ENCODE measurements at places on chromosomes 5 and 9.
A peak's percentile ranks its signal among the peaks of the same experiment; 100 is the strongest.

GRCh38 chr5:55356896-55357295, 49.1 kb downstream of the MTREX start:
- peaks cover 57% of the 10 kb centered on the region for H3K36me3 ChIP-seq
- DNase-seq: no peak
- no peak overlapping the region for H3K4me3 ChIP-seq
- H3K4me1 ChIP-seq: no peaks in the 10 kb centered on the region

DNA sequence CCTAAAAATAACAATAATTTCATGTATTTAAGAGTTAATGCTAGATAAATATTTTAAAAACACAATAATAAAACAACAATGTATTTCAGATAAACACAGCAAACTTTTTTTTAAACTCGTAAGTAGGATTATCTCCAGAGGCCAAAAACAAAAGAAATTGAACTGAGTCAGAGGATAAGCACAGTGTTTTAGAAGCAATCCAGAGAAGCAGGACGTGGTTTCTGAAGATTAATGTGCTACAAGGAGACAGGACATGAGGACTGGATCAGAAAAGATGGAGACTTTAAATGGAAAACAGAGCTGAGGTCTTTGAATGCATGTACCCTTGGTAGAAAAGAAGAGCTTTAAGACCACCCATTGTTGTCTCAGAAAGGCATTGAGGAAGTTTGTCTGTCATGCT, 491.2 kb upstream of the TLE4 start:
- H3K36me3 ChIP-seq: no peaks in the 10 kb centered on the region
- no peaks in the 10 kb centered on the region for H3K27me3 ChIP-seq
- H3K4me3 ChIP-seq: no peak overlapping the region
- no peaks in the 10 kb centered on the region for H3K4me1 ChIP-seq
- H3K27ac ChIP-seq: no peak overlapping the region

- peaks cover 2% of the 10 kb centered on the region for H3K27me3 ChIP-seq
- DNase-seq: no peak
- no peaks in the 10 kb centered on the region for H3K4me1 ChIP-seq
- no peak overlapping the region for H3K4me3 ChIP-seq
Observed at GRCh38 chr5:34604119-34604675, 51.9 kb upstream of the RAI14 start.

DNA sequence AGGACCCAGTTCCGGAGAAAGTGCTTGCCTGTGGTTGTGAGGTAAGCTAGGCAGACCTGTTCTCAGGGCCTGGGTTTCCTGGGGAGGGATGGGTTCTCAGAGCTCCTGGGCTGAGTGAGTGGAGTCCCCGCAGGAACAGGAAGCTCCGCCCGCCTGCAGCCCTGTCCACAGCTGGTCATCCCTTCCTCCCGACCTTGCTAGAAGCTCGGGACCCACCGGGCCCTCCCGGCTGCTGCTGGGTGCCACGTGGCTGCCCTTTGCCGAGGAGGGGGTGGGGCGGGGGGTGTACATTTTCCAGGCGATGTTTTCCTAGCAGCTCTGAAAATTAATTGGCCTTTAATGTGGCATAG, 198.1 kb downstream of the C9orf50 start:
- H3K36me3 ChIP-seq: no peaks in the 10 kb centered on the region
- no peak overlapping the region for H3K4me3 ChIP-seq
- H3K27me3 ChIP-seq: no peaks in the 10 kb centered on the region
- peak; percentile 54 for DNase-seq
- peaks cover 27% of the 10 kb centered on the region for H3K4me1 ChIP-seq

GRCh38 chr9:16289639-16290038, 580.8 kb downstream of the BNC2 start:
- no peaks in the 10 kb centered on the region for H3K27me3 ChIP-seq
- no peak for DNase-seq
- no peaks in the 10 kb centered on the region for H3K4me1 ChIP-seq
- no peak overlapping the region for H3K27ac ChIP-seq
- no peaks in the 10 kb centered on the region for H3K36me3 ChIP-seq

- no peak overlapping the region for H3K4me3 ChIP-seq
- H3K27ac ChIP-seq: peak overlapping the region; percentile 52
- no peaks in the 10 kb centered on the region for H3K27me3 ChIP-seq
- peaks cover 48% of the 10 kb centered on the region for H3K36me3 ChIP-seq
Observed at GRCh38 chr9:36665921-36666431, 93.3 kb downstream of the MELK start.

- no peak for DNase-seq
- H3K36me3 ChIP-seq: no peaks in the 10 kb centered on the region
- no peaks in the 10 kb centered on the region for H3K27me3 ChIP-seq
- H3K4me1 ChIP-seq: no peaks in the 10 kb centered on the region
- H3K27ac ChIP-seq: no peak overlapping the region
Observed at GRCh38 chr5:91898898-91899297, 515.8 kb upstream of the ARRDC3 start.

GRCh38 chr9:69093471-69094103, 58.0 kb downstream of the FXN start:
- H3K27ac ChIP-seq: no peak overlapping the region
- H3K27me3 ChIP-seq: no peaks in the 10 kb centered on the region
- no peak for DNase-seq
- H3K36me3 ChIP-seq: no peaks in the 10 kb centered on the region

DNA sequence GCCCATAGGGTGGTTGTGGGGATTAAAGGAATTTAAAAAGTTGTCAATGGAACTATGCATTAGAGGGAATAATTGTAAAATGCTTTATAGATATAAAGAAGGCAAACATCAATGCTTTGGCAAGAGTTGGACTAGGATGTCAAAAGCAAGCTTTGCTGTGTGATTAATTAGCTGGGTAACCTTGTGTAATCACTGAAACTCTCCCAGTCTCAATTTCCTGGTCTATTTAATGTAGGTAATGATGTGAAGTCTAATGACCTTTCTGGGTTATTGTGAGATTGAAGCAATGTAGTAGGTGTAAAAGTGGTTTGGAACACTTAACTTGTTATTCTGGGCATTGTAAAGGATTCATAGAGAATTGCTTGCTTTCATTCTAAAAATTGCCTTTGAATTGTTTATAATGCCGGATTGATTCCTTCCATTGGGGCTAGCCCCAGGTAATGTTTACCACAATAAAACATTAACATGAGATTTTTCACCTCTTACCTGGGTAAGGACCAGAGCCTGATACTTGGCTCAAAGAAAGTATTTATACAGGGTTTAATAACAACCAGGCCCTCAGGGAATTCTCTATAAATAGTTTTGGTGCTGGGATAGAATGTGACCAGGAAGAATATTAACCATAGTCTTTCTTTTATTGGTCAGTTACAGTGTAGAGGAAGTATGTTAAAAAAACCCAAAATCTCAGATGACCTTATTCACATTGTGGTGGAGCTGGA, 30.0 kb upstream of the CLINT1 start:
- peaks cover 17% of the 10 kb centered on the region for H3K4me1 ChIP-seq
- H3K36me3 ChIP-seq: no peaks in the 10 kb centered on the region
- H3K4me3 ChIP-seq: no peak overlapping the region

- H3K27ac ChIP-seq: peak overlapping the region; percentile 35
- no peak for DNase-seq
- H3K27me3 ChIP-seq: no peaks in the 10 kb centered on the region
- no peak overlapping the region for H3K4me3 ChIP-seq
Observed at GRCh38 chr5:65021527-65022226, 252.9 kb downstream of the CWC27 start.

DNA sequence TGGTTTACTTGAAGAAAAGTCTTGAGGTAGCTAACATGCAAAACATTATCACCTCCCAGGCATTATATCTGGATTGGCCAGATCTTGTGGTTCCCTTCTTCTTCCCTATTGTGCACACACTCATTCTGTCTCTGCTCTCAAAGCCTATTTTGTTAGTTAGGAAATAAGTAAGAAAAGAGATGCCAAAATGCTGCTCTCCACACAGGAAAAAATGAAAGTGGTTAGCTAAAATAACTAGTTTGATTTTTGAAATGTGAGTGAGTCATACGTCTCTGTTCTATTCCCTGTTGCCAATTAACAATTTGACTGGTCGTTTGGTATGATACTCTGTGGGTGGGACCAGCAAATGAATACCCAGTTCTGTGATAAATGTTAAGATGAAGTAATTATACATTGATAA, 28.1 kb downstream of the LMNB1 start:
- H3K4me1 ChIP-seq: peaks cover 43% of the 10 kb centered on the region
- no peak for DNase-seq
- H3K27me3 ChIP-seq: no peaks in the 10 kb centered on the region
- peaks cover 39% of the 10 kb centered on the region for H3K36me3 ChIP-seq
- no peak overlapping the region for H3K27ac ChIP-seq

GRCh38 chr9:130901498-130902203, 5.0 kb upstream of the QRFP start:
- no peaks in the 10 kb centered on the region for H3K27me3 ChIP-seq
- no peak for DNase-seq
- no peaks in the 10 kb centered on the region for H3K4me1 ChIP-seq
- no peak overlapping the region for H3K27ac ChIP-seq
